NCI-H345 (cell line): ENCODE measurements at places on chromosomes 16 and 17.

DNA sequence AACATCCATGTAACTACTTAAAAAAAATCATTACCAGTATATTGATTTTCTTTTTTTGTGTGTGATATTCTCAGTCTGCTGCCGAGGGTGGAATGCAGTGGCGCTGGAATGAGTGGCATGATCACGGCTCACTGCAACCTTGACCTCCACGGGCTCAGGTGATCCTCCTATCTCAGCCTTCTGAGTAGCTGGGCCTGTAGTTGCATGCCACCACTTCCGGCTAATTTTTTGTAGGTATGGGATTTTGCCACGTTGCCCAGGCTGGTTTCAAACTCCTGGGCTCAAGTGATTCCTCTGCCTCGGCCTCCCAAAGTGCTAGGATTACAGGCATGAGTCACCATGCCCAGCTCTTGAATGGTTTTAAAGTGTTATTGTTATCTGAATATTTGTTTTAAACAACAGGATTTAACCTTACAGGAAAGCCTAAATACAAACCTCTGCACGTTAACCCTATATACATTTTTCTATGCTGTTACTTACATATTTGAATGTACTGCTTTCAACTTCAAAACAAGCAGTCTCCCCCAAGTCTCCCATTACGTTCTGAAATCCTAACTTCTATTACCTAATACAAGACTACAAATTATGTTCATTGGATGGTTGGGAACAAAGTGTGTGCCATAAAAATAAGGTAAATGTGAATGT lies 61.7 kb downstream of the KPNA2 start:
- DNase-seq = no peak

DNA sequence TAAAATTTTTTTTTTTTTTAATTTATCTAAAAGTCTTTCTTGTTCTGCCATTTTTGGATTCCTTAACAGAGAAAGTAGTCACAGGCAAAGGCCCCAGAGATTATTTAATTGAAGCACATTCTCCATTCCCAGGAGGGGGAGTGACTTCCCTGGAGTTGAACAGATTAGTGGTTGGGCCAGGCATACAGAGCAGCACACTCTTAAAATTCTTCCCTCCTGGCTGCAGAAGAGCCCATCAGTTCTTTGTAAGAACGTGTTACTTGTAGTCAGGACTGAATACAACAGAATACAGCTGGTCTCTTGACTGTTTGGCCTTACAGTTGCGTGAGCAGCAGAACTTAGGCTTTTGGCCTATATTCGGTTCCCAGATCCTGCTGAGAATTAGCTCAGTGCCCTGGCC lies 1.8 kb downstream of the ALKBH5 start:
- DNase-seq = no peak

DNA sequence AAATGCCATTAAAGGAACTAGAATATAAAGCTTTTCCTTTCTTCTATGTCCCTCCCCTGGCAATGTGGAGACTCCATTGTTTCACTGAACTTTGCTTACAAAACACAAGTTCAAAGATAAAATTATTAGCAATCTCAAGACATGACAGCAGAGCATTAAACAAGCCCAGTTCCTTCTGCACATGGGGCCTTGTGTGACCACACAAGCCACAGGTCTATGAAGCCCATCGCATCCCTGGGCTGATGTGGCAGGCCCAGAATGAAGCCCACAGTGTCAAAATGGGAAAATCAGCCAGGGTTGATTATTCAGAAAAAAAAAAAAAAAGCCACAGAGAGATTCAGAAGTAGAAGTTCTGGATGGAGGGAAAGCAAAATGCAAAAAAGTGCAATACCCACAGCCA lies 12.9 kb upstream of the SLC39A11 start:
- DNase-seq = no peak

- peak; percentile 91 for DNase-seq
Observed at GRCh38 chr16:30409125-30410060, 2.0 kb downstream of the ZNF771 start.

DNA sequence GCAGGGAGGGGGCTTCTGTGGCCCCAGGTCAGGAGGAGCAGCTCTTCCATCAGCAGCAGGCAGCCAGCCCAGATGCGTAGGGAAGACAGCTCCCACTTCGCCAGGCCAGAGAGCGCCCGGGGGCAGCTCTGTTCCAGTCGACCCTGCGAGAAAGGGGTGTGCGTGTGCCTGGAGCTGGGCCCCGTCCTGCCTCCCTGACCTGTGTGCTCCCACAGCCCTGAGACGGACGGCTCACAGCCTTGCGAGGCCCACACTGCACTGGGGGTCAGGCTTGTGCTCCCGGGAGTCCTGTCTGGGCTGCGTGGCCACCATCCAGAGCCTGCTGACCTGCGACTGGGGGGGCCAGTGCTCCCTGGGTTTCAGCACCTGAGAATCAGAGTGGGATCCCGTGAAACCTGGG lies 469 bp upstream of the MSLN start:
- DNase-seq = no peak

- DNase-seq = no peak
Observed at GRCh38 chr16:23498863-23499262, 11.4 kb downstream of the GGA2 start.

DNA sequence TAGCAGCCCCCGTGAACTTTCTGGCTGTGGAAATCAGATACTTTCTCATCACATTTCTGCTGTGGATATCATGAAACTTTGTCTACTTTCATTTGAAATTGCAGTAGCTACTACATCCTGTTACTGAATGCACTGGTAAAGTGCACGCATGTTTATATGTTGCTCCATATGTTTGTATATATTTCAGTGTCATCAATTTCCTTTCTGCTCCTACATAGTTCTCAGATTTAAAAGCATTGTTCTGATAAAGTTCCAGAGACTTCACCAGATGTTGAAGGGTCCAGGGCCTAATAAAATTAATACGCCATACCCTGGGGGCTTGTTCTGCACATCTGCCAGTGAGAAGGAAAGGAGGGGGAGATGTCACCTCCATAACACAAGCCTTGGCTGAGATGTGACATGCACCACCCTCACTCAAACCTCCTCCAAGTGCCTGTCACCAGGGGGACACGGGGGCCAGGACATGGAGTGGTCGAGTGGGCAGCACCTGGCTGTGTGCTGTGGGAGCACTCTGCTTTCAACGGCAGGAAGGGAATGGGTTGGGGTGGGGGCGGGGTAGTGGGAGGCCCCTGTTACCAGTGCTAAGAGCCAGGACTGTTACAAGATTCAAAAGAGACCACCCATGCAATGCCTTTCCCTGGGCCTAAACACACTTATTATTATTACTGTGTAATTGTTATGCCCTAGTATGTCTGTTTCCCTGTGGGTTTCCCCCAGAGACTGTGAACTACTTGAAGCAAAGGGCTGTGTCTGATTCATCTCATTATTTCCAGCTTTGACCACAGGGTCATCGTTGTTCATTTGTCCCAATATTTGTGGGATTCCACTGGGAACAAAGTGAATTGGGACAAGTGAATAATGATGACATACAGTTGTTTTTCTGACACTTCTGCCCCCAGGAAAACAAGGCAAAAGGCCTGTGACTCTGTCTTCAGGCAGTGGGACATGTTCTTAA lies 193.4 kb downstream of the FOXL1 start:
- DNase-seq = no peak

- no peak for DNase-seq
Observed at GRCh38 chr17:67138392-67138791, 94.0 kb downstream of the CACNG1 start.

GRCh38 chr17:34356194-34356593 lies at the start of gene CCL13:
Gene CCL13, plus strand, starts transcription at chr17:34356480. Its CDS starts 47 bp downstream, at chr17:34356527.
- no peak for DNase-seq

DNA sequence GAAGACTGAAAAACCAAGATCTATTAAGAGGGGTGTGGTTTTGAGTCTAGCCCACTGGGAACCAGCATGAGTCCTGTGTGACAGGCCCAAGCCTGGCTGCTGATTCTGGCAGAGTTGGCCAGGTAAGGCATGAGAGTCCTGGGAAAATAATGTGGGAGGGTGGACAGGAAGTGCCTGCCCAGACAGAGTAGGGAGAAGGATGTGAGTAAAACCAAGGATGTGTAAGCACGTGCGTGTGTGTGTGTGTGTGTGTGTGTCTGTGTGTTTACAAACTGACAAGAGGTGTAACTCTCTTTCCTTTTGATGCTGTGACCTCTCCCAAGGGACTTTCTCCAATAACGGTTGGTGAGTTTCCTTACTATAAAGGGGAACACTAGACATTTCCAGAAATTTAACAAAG lies 15.6 kb upstream of the TEX2 start:
- DNase-seq = no peak
